Endothelial cell (in vitro differentiated cells): ENCODE measurements at places on chromosomes 12 and 14.

GRCh38 chr12:8508910-8509841 is 4.1 kb upstream of the CLEC4D start:
- DNase-seq = no peak

- DNase-seq = no peak
Observed at GRCh38 chr14:44163946-44164345, 343.1 kb downstream of the FSCB start.

DNA sequence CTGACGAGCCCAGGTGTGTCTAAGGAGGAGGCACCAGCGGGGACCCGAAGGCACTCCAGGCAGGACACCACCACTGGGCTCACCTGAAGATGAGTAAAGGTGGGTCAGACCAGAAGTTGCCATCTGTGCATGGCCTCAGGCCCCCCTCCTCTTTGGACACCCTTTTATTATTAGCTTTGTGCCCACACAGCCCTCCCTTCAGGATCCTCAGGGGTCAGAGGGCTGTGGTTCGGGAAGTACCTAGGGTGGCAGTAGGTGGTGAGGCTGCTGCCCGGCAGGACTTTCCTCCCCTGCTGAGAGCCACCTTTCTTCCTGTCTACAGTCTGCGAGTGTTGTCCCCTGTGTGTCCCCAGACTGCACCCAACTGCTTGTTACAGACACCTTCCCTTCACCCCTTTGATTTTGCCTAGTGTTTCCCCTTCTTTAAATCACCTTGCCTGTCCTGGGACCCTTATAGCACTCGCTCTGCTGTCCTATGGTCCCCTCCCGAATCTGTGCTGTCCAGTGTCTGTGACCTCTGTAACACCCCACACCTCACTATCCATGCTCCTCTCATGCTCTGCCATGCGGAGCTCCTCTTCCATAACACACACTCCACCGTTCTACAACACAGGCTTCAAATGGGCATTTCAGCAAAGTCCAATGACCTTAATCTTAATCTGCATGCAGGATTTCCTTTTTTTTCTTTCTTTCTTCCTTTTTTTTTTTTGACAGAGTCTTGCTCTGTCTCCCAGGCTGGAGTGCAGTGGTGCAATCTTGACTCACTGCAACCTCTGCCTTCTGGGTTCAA is 25.7 kb downstream of the SOAT2 start:
- no peak for DNase-seq

DNA sequence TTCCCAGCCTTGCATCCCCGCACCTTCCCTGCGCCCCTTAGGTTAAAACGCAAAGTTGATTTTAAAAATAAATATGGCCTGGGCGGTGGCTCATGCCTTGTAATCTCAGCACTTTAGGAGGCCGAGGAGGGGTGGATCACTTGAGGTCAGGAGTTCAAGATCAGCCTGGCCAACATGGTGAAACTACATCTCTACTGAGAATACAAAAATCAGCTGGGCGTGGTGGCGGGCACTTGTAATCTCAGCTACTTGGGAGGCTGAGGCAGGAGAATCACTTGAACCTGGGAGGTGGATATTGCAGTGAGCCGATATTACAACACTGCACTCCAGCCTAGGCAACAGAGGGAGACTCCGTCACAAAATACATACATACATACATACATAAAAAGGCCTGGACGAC is 96.0 kb downstream of the GCH1 start:
- DNase-seq = no peak

DNA sequence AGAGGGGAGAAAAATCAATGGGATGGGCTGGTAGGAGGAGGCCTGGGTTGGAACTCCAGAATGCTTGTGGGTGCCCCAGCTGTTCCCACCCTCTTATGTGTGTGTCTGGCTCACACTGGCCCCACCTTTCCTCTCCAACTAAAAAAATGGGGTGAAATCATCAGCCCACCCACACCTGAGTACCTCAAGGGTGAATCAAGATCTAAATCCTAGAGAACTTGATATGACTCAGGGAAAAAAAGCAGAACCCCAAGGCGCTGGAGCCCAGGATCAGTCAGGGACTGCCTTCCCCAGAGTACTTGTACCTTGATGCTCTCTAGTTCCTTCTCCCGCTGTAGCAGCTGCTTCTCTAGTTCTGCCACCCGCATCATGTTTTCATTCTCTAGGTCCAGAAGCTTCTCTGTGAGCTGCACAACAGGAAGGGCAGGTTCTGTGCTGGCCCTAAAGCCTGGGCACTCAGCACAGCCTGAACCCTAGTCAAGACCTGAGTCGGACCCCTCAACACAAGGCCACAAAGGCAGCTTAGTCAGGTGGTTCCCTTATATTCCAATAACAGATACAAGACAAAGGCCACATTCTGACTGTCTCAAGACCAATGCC is 29.7 kb downstream of the PRPF40B start:
- DNase-seq = no peak

DNA sequence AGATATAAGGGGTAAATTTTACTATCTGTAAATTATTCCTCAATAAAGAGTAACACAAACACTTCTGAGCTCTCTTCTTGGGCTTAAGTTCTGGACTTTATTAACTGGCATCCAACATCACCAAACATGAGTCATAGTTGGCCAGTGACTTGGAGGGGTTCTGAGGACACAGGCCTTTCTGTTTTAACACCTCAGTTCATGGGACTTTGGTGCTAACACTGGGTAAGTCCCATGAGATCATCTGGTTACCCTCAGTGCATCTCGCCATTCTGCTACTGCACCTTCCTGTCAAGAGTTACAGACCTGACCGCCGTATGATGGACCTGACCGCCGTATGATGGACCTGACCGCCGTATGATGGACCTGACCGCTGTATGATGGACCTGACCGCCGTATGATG is 9.9 kb downstream of the SLC15A4 start:
- no peak for DNase-seq

- no peak for DNase-seq
Observed at GRCh38 chr14:30337456-30337855, 221.5 kb upstream of the G2E3 start.

GRCh38 chr12:124109760-124110159 is 136.7 kb downstream of the ZNF664 start:
- peak; percentile 43 for DNase-seq

- no peak for DNase-seq
Observed at GRCh38 chr12:109709401-109709991, 4.1 kb upstream of the FAM222A start.

DNA sequence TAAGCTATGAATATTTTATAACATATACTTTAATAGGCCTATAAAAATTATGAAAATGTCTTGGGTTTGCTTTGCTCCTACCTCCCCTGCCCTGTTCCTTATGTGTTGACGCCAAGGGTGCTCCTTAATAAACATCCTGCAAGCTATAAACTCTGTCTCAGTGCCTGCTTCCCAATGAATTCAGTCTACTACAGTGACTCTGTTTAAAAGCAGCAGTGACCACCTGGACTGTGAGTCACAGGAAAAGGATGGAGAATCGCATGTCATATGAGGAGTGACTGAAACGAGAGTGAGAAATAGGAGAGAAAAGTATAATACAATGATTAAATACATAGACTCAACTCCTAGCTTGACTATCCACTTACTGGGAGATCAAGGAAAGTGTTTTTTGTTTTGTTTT is 41.1 kb upstream of the CFAP54 start:
- no peak for DNase-seq

DNA sequence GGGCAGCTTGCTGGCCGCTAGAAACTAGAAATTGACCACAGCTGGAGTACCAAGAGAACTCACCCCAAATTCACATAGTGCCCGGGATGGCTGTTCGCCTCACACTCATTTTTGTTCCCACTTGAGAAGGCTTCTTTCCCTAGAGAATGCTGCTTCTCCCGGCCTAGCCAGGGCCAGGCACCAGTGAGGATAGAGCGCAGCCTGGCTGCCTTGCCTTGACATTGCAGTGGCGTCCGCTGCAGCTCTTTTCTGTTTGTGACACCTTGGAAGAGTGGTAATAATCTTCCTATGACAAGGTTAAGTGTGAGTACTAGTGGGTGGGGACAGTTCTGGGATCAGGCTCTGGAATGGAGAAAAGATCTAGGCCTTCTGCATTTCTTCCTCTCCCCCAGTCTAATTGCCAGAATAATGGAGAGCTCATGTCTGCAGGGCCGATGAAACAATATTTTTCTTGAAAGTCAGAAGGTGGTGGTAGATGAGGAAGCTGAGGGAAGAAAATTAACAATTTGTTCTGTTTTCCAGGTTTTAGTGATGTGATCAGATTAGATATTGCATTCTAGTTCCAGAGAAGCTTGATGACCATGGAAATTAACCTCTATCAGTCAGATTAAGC is 3.7 kb downstream of the TMEM253 start:
- peak; percentile 70 for DNase-seq

GRCh38 chr12:33602515-33602914 is 162.9 kb upstream of the SYT10 start:
- DNase-seq = no peak

GRCh38 chr14:67482231-67483164 is 6.0 kb downstream of the TMEM229B start:
- no peak for DNase-seq

- peak; percentile 49 for DNase-seq
Observed at GRCh38 chr14:23294734-23295561, 7.7 kb downstream of the PPP1R3E start.

- peak; percentile 41 for DNase-seq
Observed at GRCh38 chr12:98373025-98373554, 142.3 kb upstream of the TMPO start.
